ENCODE measurements at places on chromosomes 3 and 15.

- no peak for DNase-seq
Measured at GRCh38 chr3:55174747-55175146, 246.9 kb upstream of the LRTM1 start.

DNA sequence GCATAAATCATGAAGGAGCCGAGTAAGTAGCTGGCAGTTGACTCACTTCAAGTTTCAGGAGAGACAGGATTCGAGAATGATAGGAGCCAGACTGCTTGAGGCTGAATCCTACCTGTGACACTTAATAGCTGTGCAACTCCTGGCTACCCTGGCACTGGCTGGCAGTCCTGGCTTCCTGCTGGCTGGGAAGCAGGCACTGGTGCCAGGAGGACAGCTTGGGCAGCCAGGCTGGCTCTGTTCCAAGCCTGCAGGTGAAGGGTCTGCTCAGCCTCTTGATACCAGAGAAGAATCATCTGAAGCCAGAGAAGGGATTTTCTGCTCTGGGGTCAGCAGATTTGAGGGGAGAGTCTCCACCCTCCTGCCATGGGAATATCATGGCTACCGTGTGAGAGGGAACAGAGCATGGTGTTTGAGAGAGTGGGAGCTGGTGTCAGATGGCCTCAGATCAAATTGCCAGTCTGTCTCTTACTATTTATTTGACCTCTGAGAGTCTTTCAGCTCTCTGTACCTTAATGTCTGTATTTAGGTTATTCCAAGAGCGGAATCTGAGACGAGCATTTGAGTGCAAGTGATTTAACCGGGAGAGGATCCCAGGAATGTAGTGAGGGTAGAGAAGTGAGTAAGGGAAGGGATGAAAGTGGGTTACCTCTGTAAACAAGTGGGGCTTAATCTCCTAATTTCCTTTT lies 4.4 kb upstream of the XIRP1 start:
- no peak for DNase-seq

- no peak for DNase-seq
Measured at GRCh38 chr15:89513284-89513683, 16.9 kb upstream of the RHCG start.

DNA sequence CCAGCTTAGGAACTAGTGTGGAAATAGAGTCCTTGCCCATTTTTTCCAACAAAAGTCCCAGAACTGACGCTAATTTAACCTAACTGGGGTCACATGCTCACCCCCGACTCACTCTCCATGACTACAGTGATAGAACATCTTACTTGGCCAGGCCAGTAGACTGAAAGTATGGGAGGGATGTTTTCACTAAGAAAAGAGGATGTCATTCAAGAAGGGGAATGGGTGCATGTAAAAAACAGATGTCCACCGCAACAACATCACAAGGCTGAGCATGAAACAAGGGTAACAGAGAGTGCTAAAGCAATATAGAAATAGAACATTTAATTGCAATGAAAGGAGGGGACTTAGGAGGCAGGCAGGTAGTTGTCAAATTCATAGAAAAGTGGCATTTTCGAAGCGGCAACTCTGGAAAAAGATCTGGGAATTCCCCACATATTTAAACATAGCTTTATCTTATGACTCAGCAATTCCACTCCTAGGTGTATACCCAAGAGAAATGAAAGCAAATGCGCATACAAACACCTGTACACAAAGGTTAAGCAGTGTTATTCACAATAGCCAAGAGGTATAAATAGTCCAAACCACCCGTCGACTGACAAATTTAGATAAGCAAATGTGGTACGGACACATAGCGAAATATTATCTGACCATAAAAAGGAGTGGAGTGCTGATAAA lies 41.1 kb upstream of the UBE2E2 start:
- no peak for DNase-seq

DNA sequence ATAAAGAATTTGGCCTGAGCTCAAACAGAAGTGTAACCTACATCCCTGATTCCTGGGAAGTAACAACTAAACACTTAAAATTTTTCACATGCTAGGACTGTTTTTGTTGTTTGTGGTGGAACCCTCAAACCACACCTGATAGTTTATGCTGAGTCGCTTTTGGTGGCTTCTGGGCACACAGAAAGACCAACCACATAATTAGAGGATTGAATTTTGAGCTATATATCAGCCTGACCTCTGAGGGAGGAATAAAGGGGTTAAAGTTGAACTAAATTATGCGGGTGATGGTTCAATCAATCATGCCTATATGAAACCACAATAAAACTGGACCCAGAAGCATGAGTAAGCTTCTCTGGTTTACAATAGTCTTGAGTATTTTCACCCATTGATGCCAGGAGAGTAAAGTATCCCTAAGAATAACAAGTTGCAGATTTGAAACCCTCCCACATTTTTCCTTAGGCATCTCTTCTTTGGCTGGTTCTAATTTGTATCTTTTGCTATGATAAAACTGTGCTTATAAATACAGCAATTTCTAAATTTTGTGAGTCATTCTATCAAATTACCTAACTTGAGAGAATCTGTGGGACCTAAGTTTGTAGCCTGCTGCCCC lies 1304.5 kb upstream of the GBE1 start:
- no peak for DNase-seq

DNA sequence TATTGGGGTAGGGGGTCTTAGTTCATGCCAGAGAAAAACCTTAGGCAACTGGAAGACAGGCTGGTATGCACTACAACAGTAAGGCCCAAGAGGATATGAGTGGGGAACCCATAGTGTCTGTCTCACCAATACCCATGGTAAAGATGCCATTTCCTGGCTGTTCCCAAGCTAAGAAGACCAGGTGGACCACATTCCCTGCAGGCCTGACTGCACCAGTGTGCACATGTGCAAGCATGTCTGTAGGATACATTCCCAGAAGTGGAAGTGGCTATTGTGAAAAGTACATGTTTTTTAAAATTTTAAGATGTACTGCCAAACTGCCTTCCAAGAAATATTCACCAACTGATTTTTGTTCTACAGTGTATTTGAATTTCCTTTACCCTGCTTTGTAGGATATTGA lies 207.3 kb upstream of the CTNNB1 start:
- DNase-seq, result peak; percentile 73

All from prostate gland (tissue), 2 donors.